SW480 (cell line): ENCODE measurements at places on chromosomes 6 and 20.

- no peak for DNase-seq
Observed at GRCh38 chr6:43740321-43740960, 29.6 kb upstream of the VEGFA start.

- DNase-seq: no peak
Observed at GRCh38 chr20:61749406-61750075, 316.1 kb downstream of the TAF4 start.

- DNase-seq: no peak
Observed at GRCh38 chr20:1777476-1777820, 117.8 kb upstream of the SIRPA start.

DNA sequence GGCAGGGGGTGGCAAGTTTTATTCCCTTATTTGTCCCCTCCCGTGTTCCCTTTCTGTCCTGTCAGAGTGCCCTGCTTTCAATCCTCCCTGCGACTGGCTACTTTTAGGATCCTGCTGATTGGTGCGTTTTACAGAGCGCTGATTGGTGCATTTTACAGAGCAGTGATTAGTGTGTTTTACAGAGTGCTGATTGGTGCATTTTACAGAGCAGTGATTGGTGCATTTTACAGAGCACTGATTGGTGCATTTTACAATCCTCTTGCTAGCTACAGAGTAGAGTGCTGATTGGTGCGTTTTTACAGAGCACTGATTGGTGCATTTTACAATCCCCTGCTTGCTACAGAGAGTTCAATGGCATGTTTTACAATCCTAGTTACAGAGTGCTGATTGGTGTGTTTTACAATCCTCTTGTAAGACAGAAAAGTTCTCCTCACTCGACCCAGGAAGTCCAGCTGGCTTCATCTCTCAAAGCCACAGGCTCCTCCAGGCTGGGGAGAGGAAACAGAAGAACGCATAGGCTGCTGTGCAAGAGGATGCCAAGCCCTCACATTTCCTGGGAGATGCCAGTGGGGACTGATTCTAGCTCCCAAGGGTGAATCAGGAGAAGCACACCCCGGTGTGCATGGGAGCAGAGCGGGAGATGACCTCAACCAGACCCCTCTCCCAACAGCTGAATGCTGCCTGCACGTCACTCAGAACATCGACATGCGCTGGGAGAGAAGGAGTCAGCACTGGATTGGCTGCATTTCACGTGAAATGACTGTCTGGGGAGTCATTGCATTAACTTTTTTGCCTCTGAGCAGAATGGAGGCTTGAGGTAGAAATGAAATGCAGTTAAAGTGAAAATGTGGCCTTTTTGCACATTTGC, 48.3 kb upstream of the SLC22A23 start:
- DNase-seq: no peak

GRCh38 chr6:46421939-46422338, 69.3 kb downstream of the RCAN2 start:
- peak; percentile 1 for DNase-seq

GRCh38 chr6:4986999-4987398, 16.8 kb downstream of the RPP40 start:
- DNase-seq: no peak

DNA sequence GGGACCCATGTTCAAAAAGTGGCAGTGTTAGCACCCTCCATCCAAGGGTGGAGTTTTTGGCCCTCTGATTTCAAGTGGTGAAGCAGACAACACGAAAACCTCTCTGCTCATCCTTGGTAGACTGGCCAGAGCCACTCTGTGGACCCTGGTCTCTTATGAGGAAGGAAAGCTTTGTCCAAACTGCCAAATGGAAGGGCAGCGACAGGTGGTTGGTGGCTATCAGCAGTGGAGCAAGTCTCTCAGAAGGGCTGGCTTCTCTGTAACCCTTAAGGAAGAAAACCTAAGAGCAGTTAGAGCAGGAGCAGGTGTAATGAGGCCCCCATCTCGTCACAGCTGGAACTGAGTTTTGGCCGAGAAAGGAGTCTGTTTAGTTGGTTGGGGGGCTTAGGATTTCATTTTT, 155.8 kb downstream of the SLC16A10 start:
- DNase-seq: no peak

- DNase-seq: no peak
Observed at GRCh38 chr6:82216549-82216948, 31.0 kb downstream of the IBTK start.

GRCh38 chr6:329888-330691, 37.8 kb downstream of the DUSP22 start:
- DNase-seq: no peak

- DNase-seq: no peak
Observed at GRCh38 chr6:119226089-119226488, 123.5 kb downstream of the MAN1A1 start.

- DNase-seq: peak; percentile 71
Observed at GRCh38 chr20:18056174-18057100, 1.3 kb downstream of the OVOL2 start.

- DNase-seq: no peak
Observed at GRCh38 chr20:8057871-8058270, 38.3 kb upstream of the TMX4 start.

- DNase-seq: no peak
Observed at GRCh38 chr20:60138256-60139220, 180.3 kb downstream of the CDH26 start.

DNA sequence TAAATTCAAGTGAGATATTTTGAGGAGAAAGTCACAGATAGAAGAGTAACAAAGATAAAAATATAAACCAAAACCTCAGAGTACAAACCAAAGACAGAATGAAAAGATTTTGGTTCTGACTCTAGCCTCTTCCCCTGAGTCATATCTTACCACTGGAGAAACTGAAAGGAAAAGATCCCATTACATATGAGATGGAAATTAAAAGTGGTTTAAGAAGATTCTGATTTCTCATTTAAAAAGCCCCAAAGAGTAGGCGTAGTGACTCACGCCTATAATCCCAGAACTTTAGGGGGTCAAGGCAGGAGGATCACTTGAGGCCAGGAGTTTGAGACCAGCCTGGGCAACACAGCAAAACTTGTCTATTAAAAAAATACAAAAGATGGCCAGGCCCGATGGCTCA, 30.6 kb downstream of the SPINT4 start:
- no peak for DNase-seq

DNA sequence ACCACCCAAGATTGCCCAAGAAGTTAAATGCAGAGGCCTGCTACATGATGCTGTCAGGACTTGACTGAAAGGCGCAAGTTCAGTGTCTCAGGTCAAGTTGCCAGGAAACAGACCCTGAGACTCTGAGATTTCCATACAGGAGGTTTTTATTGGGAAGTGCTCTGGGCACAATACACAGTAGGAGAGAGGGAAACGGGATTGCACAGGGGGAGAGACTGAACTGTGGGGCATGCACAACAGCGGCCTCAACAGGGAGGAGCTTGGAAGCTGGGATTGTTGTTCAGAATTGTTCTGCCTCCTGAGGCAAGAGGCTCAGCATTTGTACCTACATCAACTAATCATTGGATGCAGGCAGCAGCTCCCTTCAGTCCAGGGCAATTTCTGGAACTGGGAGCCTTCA, 6.7 kb downstream of the STX11 start:
- DNase-seq: no peak

DNA sequence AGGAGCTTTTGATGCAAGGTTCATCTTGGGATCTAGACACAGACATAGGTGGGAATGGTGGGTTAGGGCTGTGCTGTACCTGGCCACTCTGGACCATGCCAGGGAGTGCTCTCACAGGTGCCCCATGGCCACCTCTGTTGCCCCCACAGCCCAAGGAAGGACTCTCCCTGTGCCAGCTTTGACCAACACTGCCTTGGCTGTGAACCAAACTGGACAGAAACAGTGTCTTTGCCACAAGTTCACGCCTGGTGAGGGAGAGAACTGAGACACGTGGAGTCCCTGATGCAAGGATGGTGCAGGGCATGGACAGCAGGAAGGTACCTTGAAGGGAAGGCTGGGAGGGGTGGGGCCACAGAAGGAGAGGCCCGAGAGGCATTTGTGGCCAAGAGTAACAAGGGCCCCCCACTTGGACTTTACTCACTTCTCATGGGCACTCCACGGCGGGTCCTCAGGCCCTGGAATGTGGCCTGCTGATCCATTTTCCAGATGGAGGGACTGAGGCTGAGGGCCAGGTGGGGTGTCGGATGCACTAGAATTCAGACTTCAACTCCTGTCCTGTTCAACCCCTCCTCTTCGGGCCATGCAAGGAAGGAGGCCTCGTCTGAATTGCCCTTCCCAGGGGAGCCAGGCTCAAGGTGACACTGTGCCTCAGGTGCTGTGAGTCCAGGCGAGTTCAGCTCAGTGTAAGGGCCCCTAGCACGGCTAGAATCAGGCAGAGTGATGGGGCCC, 103.3 kb downstream of the YTHDF1 start:
- DNase-seq: no peak

GRCh38 chr6:44569131-44569530, 181.6 kb downstream of the CDC5L start:
- peak; percentile 75 for DNase-seq

- no peak for DNase-seq
Observed at GRCh38 chr6:68044264-68044663, 590.8 kb upstream of the ADGRB3 start.

- peak; percentile 67 for DNase-seq
Observed at GRCh38 chr20:45987108-45987780, 15.2 kb upstream of the ZNF335 start.

GRCh38 chr6:247351-247750, 44.9 kb upstream of the DUSP22 start:
- DNase-seq: no peak

DNA sequence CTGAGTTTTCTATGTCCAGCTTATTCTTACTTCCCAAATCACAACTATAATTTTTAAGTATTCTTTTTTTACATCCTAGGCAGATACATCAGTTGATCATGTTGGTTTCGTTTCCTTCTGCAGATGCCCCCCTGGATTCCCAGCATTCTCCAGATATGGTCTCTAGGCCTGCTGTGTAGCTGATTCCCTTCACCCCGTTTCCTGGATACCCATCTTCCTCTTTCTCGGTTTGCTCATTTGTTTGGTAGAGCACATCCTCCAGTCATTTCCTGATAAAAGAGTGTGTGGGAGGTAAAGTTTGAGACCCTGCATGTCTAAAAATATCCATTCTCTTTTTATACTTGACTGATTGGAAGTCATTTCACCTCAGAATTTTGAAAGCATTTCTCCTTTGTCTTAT, 66.4 kb downstream of the ANKS1A start:
- DNase-seq: no peak

DNA sequence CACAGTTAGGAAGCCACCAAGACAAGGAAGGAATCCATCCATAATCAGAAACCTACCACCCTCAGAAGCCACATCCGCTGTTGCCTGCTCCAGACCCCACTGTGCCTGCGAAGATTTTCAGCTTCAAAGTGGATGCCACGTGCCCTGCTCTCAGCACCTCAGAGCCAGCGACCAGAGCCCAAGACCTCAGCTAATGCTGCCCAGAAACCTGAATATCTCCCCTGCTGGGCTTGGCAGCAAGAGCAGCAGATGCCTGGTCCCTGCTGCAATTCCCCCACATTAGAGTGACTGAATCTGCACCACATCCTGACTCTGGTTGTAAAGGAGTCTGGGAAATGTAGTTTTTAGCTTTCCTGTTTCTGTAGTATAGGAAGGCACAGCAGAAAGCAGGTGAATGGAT, 10.7 kb upstream of the ULBP3 start:
- peak; percentile 86 for DNase-seq

DNA sequence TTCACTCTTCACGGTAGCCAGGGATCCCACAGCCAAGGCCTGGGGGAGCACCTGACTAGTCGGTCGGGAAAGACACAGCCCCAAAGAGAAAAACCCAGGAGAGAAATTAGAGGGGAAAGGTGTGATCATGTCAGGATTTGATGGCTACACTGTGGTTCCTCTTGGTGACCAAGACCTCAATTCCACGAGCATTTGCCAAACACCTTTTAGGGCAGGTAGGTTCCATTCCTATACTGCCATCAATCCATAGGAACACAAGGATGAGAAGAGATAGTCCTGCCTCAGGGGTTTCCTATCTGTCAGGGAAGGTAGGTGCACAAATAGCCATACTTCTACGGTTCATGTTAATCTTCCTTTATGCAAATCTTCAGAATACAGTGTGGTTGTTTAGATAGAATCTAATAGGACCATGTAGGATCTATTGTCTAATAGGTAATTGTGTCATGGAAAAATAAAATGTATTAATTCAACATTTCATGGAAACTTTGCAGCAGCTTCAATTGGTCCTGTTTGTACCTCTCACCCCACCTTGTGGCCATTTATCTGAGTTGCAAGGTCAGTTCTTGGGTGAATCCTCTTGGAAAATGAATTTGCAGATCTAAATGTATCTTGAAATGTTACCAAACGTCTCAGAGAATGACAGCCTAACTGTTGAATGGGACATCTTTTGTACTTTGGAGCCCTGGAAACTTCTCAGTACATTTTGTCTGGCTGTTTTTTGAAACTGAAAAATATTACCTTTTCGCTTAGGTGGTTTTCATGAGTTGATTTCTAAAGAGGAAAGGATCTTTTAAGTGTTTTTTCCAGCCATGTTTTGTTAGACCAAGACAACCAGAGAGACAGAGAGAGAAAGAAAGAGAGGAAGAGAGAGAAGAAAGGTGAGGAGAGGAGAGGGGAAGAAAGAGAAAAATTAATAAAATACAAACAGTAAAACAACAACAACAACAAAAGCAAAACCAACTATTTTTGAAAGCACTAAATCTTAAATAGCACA, 33.7 kb upstream of the IYD start:
- peak; percentile 48 for DNase-seq

GRCh38 chr6:37369321-37370201, 15.8 kb downstream of the RNF8 start:
- DNase-seq: no peak

GRCh38 chr20:36273414-36274180, 32.5 kb upstream of the DLGAP4 start:
- DNase-seq: peak; percentile 48

- DNase-seq: no peak
Observed at GRCh38 chr20:15544742-15545141, 1028.5 kb downstream of the KIF16B start.

DNA sequence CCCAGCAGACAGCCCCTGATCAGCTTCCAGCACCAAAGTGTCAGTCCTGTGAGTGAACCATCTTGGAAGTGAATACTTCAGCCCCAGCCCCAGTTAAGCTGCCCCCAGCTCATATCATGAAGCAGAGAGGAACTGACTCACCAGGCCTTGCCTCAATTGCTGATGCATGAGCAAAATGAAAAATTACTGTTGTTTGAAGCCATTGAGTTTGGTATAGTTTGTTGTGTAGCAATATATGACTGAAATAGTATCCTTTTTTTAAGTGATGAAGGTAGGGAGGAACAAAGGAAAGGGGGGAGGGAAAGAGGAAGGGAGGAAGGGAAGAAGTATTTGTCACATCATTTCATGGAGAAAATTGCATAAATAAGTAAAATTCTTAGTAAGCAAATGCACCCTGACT, 266.4 kb downstream of the MAFB start:
- DNase-seq: no peak

- DNase-seq: no peak
Observed at GRCh38 chr20:34437330-34437986, 74.4 kb downstream of the ITCH start.

GRCh38 chr6:154106251-154106650, 67.2 kb downstream of the OPRM1 start:
- DNase-seq: no peak
